ENCODE measurements at places on chromosomes 1 and 21.

- DNase-seq, result no peak
Observed at GRCh38 chr1:212545941-212546635, 62.5 kb upstream of the ATF3 start.

- DNase-seq, result no peak
Observed at GRCh38 chr21:46347791-46348381, 23.9 kb downstream of the PCNT start.

- DNase-seq, result no peak
Observed at GRCh38 chr1:233673261-233673946, 59.5 kb downstream of the KCNK1 start.

GRCh38 chr1:37537378-37537777 lies 16.7 kb downstream of the SNIP1 start:
- DNase-seq, result peak; percentile 47

DNA sequence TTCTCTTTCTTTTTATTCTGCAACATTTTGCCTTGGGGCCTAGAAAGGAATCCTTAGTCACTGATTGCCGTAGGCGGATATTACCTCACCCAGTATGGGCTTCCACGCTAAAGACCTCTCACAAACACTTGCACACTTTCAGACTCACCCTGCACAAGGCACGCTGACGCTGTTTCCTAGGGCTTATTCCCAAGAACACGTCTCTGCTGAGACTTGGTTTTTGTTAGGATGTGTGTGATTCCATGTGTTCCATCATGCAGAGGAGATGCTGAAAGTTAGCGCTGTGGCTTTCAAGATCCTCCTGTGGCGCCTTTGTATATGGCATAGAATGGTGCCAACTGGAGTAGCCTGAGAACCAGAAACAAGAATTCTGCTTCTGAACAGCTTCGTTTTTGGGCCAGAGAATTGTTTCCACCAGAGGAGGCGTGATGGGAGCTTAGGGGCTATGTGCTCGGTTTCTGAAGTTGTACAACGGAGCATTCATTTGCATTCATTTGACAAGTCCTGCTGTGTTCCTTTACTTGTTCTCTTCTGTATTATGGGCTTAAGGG lies 297.0 kb downstream of the DISC1 start:
- DNase-seq, result no peak

- no peak for DNase-seq
Observed at GRCh38 chr1:919271-919872, 4.4 kb upstream of the SAMD11 start.

DNA sequence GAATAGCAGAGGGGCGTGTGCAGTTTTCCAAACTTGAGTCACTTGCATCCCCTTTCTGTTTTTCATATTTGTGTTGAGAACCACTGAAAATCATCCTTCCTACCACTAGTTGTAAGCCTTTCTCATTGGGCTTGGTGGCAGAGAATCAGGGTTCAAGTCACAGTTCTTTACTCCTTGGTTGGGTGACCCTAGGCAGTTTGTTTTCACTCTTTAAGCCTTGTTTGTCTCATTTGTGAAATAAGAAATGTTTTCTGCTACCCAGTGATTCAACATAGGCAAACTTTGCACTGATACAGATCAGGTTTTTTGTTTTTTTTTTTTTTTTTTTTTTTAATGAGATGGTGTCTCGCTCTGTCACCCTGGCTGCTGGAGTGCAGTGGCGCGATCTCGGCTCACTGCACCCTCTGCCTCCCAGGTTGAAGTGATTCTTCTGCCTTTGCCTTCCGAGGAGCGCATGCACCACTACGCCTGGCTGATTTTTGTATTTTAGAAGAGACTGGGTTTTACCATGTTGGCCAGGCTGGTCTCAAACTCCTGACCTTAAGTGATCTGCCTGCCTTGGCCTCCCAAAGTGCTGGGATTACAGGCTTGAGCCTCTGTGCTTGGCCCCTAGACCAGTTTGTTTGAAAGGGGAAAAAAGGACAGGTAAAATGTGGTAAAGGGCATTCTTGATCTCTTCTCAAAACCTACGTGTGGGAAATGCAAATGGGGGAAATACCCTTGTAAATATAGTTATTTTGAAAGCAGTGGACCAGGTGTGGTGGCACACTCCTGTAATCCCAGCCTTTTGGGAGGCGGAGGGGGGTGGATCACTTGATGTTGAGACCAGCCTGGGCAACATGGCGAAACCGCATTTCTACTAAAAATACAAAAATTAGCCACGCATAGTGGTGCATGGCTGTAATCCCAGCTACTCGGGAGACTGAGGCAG lies 3.2 kb downstream of the CLIC4 start:
- DNase-seq, result no peak

GRCh38 chr1:202688401-202688800 lies 21.9 kb downstream of the SYT2 start:
- DNase-seq, result no peak

DNA sequence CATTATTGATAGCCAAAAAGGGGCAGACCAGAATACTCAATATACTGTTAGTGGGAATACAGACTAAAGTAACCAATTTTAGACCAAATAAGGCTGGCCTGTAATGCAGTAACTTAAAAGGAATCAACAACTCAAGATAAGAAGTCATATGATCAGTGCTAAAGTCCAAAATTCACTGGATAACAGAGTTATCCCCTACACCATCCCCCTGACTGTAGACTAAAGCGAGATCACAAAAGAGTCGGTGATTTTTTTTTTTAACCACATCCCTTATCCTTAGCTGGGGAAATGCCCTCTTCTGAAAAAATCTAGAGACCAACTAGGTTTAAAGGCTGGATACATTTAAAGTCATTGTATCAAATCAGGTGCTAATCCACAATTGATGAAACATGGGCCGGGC lies 7.7 kb downstream of the UBR4 start:
- no peak for DNase-seq

DNA sequence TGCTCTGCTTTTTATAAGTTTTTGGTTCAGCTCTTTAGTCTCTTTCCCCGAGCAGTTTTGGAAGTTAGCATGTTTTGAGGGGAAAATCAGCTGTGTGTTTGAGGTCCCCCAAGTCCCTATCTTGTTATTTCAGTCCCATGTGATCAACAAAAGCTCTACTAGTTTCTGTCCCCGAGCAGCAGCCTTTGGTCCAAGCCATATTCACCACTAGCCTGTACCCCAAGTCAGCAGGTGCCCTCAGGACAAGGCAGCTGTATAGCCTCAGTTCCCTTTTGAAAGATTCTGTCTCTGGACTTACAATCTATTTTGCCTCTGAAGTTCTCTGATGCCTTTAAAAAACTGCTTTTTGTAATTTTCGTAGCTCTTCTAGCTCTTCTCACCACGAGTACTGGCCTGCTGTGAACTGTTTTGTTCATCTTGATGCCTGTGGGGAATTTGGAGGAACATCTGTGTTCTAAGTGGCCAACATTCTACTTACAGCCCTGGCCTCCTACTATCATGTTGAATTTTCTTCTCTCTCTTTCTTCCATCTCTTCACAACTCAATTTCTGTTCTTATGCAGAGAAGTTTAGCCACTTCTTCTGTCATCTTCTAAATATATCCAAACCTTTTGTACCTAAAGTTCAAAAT lies 16.7 kb downstream of the UAP1 start:
- DNase-seq, result no peak

- peak; percentile 41 for DNase-seq
Observed at GRCh38 chr1:226690460-226690982, 48.6 kb downstream of the ITPKB start.

GRCh38 chr21:34984356-34985058 lies 64.6 kb downstream of the RUNX1 start:
- no peak for DNase-seq

DNA sequence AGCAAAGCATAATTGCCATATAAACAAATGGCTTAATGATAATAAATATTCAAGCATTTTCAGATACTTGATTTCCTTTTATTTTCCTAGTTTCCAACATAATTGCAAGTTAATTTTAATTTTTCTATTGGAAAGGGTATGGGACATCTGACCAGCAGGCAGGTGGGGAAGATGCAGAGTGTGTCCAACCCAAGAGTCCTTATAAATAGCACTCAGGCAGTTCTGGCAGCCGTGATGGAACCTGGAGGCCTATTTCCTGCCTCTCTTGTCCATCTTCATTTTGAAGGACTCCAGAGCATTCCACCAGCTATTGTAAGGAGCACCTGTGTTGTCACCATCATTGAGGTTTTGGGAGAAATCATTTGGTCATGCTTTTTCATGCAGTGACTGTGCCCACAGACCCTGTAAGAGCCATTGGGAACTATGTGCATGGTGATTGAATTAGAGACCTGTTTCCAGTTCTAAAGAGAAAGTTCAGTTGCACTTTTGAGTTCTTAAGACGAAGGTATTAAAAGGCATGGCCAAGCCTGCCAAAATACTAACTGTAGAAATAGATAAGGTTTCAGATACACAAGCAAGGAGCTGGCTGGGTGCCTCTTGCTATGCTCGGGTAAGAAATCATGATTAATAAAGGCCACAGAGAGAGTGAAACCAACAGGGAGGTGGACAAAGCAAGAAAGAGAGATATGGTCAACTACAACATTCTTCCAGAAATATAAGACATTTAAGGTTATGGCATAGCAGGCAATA lies 92.3 kb downstream of the SPATA46 start:
- no peak for DNase-seq

GRCh38 chr1:169483500-169483966 lies 2.2 kb downstream of the SLC19A2 start:
- DNase-seq, result no peak

DNA sequence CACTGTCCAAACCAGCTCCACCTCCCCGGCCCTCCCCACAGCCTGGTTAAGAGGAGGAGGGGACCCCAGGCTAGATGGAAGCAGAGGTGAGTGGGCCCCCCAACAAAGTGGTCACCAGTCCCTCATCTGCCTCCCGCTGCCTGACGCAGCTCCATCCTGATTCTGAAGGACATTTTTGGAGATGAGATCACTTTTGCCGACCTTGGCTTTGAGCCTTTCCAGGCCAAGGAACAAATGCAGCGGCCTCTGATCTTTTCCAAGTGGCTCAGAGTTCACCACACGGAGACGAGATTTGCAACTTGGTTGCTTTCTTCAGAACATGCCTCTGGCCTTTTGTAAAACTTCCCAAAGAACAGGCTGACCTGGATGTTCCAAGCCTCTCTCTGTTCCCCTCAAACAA lies 223.1 kb downstream of the NPHP4 start:
- no peak for DNase-seq

GRCh38 chr1:113813218-113813617 lies 942 bp upstream of the RSBN1 start:
- no peak for DNase-seq

DNA sequence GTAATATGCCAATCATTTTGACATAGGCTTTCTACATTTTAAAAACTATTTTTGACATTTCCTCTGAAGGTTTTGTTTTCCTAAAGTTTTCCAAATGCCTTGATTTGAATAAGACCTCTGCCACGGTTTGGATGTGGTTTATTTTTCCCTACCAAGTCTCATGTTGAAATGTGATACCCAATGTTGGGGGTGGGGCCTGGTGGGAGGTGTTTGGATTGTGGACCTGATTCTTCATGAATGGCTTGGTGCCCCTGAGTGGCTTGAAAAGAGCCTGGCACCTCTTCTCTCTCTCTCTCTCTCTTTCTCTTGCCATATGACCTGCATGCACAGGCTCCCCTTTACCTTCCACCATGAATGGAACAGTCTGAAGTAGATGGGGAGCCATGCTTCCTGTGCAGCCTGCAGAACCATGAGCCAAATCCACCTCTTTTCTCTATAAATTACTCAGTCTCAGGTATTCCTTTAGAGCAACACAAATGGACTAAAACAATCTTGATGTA lies 14.8 kb downstream of the MMEL1 start:
- DNase-seq, result no peak

DNA sequence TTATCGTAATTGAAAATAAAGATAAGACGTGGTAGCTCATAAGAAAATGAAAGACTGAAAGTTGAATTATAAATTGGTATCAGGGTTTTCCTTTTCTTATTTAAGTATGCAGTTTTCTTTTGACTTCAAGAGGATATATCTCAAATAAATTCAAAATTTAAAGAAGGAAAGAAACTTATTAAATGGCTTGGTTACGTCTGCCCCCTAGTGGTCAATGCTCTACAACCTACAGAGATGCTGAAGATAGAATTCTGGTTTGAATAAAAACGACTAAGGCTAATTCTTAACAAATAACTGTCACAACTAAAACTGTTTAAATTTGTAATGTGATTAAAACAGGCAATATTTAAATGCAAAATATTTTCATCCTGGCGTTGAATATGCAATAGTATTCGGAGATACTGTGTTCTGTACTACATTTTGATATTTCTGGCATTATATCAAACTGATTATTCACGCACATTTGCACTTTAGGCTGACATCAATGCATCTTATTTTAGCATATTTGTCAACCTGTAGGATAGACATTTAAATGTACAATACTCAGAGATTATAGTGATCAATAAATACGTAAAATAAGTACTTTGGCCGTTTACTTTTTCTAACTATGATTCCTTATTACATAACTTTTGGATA lies 26.8 kb downstream of the IFI44 start:
- DNase-seq, result peak; percentile 60

DNA sequence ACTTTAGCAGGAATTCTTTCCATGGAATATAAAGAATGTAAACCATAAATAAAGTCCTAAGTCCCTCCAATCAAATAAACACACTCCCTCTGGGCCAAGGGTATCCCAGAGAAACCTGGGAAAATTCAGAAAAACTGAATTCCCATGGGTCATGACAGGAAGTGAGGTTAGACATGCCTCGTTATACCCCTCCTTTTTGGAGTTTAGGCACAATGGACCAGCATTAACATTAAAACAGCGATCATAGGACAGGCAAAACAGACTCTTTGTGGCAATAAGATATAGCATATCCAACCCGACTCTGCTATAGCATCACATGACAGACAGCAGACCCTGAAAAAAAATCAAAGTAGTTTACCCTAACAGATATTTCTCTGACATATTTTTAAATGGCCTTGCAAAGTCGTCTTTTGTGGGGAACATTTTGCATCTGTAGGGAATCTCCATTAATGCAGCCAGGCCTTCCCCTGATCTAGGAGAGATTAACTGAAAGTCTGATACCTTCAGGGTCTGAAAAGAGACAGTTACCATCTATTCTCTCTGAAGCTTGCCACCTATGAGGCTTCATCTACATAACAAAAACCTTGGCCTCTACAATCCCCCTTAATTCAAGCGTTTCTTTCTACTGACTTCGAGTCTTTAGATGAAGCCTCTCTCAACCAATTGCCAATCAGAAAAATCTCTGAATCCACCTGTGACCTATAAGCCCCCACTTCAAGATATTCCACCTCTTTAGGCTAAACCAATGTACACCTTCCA lies 143.0 kb upstream of the KCNK1 start:
- no peak for DNase-seq

GRCh38 chr21:45351061-45351460 lies 53.9 kb upstream of the COL18A1 start:
- DNase-seq, result no peak

GRCh38 chr1:55081905-55082296 lies 42.6 kb downstream of the PCSK9 start:
- no peak for DNase-seq

Data from activated CD4-positive, alpha-beta T cell treated with anti-CD3 and anti-CD28 coated beads, Interleukin-2, amount 50 U/mL, for 16 hours (primary cell).